ENCODE measurements at places on chromosomes 2 and 18.
A peak's percentile ranks its signal among the peaks of the same experiment; 100 is the strongest.

DNA sequence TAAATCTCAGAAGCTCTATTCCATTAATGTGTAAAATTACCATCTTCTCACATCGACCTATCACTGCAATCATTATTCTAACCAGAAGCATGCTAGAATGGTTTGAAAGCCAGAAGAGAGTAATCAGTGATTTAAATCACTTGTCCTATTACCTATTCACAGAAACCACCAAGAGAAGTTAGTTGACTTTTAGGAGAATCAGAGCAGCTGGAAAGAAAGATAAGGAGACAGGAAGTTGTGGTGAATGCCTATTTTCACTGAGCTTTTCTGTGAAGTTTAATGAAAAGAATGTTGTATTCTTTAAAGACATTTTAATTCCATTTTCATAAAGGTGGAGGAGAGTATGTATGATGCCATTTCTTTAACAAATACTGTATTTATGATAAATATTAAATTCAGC is 352.6 kb upstream of the CRIM1 start:
- DNase-seq, result no peak

GRCh38 chr18:57029761-57030160 is 117.1 kb upstream of the BOD1L2 start:
- no peak for DNase-seq

GRCh38 chr2:109472974-109473373 is 140.8 kb downstream of the SEPTIN10 start:
- DNase-seq, result no peak

DNA sequence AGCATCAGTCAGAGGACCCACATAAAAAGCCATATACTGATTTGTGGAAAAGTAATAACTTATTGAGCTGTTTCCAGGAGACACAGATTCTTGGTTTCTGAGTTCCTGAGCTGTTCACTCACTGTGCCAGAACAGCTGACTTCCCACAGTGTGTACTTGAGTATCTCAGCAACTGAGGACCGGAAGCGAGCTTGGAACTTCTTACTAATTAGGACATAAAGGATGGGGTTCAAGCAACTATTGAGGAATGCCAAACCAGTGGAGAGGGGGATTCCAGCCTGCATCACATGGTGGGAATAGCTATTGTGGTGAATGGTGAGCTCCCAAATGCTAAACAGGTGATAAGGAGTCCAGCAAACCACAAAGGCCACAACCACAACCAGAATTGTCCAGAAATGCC is 16.4 kb downstream of the EEF1B2 start:
- no peak for DNase-seq

- DNase-seq, result peak; percentile 26
Observed at GRCh38 chr2:65366595-65367125, 65.7 kb downstream of the SPRED2 start.

DNA sequence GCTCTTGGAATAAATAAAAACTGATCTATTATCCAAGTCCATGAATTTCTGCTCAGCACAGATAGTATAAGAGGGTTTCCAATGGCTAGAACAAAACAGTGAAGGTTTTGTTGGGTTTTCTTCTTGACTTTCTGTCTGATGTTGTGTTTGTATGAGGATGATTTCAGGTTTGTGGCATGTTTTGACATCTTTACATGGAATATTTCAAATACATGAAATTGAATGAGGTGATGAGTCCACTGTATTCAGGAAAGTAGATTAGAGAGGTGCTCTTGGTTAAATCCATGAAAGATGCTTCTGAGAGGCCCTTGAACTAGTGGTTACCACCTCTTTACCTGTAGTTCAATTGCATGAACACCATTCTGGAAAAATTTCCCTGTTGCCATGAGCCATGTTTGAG is 84.3 kb downstream of the RAPGEF4 start:
- DNase-seq, result no peak

DNA sequence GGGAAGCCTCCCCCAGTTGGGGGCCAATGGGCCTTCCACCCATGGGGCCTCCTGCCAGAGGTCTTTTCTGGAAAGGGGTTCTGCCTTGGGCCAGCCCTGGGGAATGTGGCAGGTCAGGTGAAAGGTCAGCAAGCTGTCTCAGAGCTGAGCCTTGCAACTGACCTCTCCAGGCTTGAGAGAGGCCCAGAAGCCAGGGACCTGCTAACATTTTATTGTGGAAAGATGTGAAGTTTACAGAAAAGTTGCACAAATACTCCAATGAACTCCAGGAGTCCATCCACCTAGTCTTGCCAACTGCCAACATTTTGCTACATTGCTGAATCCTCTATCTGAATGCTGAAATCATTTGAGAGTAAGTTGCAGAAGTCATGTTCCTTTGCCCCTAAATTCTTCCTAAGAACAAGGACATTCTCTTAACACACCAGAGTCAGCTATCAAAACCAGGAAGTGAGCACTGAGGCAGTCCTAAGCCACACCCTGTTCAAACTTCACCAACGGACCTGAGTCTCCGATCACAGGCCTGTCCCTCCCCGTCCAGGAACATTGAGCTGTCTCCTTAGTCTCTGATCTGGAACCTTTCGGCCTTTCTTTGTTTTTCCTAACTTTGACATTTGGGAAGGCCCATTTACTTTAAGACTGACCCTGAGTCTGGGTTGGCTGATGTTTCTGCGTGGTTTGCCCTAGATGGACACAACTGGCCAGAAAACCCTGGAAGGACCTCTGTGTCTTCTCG is 4.0 kb downstream of the SNORC start:
- no peak for DNase-seq

GRCh38 chr2:212912445-212913103 is 238.8 kb downstream of the IKZF2 start:
- DNase-seq, result no peak

DNA sequence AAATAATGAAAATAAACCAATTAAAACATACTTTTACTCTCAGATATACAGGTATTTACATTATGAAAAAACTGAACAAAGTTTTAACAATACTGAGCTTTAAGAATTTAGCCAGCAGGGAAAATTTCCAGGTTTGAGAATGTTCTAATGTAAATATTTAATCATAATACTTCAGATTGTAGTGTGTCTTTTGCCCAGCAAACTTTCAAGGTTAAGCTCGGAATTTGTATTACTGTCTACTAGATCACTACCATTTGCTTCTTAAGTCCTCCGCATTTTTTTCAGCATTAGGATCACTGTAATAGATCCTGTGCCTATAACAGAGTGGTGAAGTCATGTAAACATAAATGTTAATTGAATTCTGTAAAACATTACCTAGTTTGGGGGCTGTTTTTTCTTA is 52.7 kb downstream of the CFAP210 start:
- no peak for DNase-seq

- DNase-seq, result no peak
Observed at GRCh38 chr2:28997237-28997846, 16.2 kb downstream of the TOGARAM2 start.

GRCh38 chr18:6590326-6590725 is 139.2 kb upstream of the ARHGAP28 start:
- DNase-seq, result no peak

GRCh38 chr2:8574196-8575037 is 107.4 kb upstream of the ID2 start:
- DNase-seq, result no peak

- no peak for DNase-seq
Observed at GRCh38 chr2:141523199-141523598, 607.6 kb downstream of the LRP1B start.

DNA sequence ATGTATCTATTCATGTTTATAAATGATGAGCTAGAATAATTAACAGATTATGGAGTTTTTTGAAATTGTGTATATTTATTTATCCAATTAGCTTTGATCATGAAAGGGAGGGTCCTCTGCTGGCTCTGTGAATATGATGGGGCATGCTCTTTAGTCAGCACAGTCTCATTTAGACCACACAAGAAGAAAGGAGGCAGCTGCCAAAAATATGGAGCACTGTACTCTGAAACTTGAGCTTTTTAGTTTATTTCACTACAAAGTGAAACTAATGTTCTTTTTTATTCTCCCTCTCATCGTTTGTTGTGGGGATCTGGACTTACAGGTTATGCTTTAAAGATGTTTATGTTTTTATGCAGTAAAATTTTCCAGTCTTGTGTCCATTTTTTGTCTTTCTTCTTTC is 266.9 kb upstream of the GULP1 start:
- no peak for DNase-seq

GRCh38 chr2:67871686-67872412 is 191.0 kb downstream of the C1D start:
- no peak for DNase-seq

DNA sequence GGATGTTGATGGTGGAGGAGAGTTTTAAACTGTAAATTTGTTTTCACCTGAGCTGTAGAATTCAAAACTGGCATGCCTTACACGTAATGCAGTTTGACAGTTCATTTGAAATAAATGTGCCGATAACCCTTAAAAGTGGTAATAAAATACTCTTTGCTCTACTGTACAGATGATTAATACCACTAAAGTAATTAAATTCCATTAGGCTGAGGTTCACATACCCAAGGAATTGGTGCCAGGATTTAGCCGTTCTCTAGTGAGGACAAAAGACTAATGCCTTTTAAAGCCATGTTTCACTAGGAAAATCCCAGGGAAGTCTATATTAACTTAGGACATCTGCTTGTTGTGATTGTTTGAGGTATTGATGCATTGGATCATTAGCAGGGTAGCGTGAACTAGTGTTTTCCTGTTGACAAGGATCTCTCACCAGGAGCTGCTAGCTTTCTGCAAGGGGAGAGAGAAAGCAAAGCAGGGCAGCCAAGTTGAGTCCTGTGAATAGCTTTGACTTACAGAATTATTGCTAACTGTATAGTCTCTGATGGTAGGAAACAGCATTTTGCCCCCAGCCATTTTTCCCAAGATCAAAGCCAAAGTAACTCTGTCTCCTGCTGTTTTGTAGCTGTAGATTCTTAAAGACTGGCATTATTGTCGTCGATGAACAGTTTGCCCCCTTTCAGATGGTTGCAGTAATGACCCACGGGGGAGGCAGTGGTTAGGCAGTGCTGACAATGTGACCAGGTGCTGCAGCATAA is 280.9 kb upstream of the FANCL start:
- DNase-seq, result no peak

DNA sequence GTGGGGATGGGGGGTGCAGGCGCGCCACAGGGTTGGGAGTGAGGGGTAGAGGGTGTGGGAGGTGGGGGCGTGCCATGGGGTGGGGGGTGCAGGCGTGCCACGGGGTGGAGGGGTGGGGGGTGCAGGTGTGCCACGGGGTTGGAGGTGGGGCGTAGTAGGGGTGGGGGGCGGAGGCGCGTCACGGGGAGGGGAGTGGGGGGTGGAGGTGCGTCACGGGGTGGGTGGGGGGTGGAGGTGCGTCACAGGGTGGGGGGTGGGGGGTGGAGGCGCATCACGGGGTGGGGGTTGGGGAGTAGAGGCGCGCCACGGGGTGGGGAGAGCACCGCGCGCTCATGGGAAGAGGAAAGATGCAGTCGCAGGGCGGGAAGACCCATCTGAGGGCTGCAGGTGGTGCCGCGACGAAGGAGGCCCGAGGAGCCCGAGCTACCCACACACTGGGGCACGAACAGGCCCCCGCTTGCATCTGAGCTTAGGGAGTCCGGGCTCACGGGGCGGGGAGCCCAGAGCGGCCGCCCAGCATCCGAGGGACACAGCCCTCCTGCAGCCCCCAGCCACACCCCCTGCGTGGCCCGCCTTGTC is 37.5 kb downstream of the SNED1 start:
- DNase-seq, result no peak

DNA sequence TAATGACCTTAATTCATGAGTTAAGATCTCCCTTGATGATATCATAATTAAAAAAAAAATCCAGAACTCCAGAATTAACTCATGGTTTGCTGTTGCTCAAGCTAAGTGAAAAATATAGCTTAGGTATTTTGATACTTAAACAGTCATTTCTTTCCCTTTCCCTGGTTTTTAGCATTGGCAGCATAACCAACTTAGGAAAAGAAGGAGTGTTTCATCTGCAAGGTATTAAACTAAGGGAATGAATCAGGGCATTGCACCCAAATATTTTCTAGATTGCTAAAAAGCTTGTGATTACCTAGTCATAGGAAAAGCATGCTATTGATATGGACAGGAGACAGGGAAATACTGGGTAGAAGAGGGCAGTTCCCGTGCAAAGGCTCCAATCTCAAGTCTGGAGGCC is 207.2 kb downstream of the LRP1B start:
- no peak for DNase-seq

GRCh38 chr2:86068136-86068588 is 37.5 kb downstream of the POLR1A start:
- peak; percentile 38 for DNase-seq

DNA sequence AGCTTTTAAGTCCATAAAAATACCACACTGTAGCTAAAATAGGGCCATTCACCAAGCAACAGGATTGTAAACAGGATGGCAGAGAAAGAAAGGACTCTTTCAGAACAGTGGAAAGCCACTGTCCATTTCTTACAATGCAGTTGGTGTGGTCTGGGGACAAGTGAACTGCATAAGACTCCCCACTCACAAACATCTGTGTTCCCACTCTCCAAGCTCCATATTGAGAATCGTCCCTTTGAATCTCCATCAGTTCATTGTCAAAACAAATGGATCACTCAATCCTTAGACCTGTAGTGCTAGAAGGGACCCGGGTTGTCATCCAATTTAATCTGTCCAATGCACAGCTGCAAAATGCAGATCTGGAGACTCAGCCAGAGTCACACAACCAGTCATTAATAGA is 347.4 kb upstream of the KLHL29 start:
- DNase-seq, result no peak

GRCh38 chr2:64548761-64549160 is 24.6 kb downstream of the AFTPH start:
- DNase-seq, result no peak

GRCh38 chr2:135694711-135695110 is 46.9 kb upstream of the UBXN4 start:
- DNase-seq, result no peak

- no peak for DNase-seq
Observed at GRCh38 chr2:153394686-153395085, 83.9 kb downstream of the RPRM start.

DNA sequence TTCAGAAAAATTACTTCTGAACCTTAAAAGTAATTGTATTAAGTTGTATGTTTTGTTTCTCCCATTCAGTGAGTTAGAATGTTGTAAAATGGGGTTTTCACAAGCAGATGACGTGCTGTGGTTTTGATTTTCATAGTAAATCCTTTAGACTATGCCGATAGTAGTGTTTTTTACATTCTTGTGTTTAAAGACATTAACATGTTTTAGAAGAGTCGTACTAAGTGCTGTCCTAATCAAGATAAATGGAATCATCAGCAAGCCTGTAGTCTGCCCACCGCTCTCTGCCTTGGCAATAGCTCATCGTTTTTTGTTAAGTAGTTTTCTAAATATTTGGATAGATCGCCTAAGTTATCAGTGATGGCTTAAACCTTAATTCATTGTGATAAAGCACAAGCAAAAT is 21.5 kb downstream of the PKP4 start:
- no peak for DNase-seq

GRCh38 chr2:33314541-33314940 is 161.9 kb upstream of the RASGRP3 start:
- DNase-seq, result no peak

GRCh38 chr2:204574486-204574885 is 29.2 kb downstream of the PARD3B start:
- DNase-seq, result no peak

GRCh38 chr18:10530852-10531251 is 5.0 kb downstream of the NAPG start:
- DNase-seq, result peak; percentile 49

Data from activated naive CD4-positive, alpha-beta T cell treated with Interleukin-2 at 50 U/mL for 16 hours (primary cell).